ENCODE measurements at places on chromosomes 16 and 17. TPM values are rescaled to one million over a fixed set of nuclear protein-coding genes. Genes with fewer than 3 reads are reported as not detected.

GRCh38 chr16:87707097-87707496 is 58.7 kb downstream of the KLHDC4 start:
- peaks cover 47% of the 10 kb centered on the region for H3K36me3 ChIP-seq
- no peak overlapping the region for H3K4me3 ChIP-seq
- no peak overlapping the region for H3K27ac ChIP-seq
- no peaks in the 10 kb centered on the region for H3K4me1 ChIP-seq
- DNase-seq, result no peak
- H3K27me3 ChIP-seq, result no peaks in the 10 kb centered on the region

- no peak overlapping the region for H3K4me3 ChIP-seq
- no peak for DNase-seq
- H3K27ac ChIP-seq, result no peak overlapping the region
- H3K27me3 ChIP-seq, result peaks cover 39% of the 10 kb centered on the region
- H3K4me1 ChIP-seq, result no peaks in the 10 kb centered on the region
- H3K36me3 ChIP-seq, result peaks cover 9% of the 10 kb centered on the region
Measured at GRCh38 chr17:78623541-78623940, 46.3 kb upstream of the DNAH17 start.

GRCh38 chr17:47877368-47878034 is 18.5 kb upstream of the SP2 start:
- H3K27me3 ChIP-seq, result peaks cover 85% of the 10 kb centered on the region
- H3K27ac ChIP-seq, result no peak overlapping the region
- peaks cover 10% of the 10 kb centered on the region for H3K4me1 ChIP-seq
- no peak overlapping the region for H3K4me3 ChIP-seq
- no peak for DNase-seq
- H3K36me3 ChIP-seq, result peaks cover 4% of the 10 kb centered on the region

DNA sequence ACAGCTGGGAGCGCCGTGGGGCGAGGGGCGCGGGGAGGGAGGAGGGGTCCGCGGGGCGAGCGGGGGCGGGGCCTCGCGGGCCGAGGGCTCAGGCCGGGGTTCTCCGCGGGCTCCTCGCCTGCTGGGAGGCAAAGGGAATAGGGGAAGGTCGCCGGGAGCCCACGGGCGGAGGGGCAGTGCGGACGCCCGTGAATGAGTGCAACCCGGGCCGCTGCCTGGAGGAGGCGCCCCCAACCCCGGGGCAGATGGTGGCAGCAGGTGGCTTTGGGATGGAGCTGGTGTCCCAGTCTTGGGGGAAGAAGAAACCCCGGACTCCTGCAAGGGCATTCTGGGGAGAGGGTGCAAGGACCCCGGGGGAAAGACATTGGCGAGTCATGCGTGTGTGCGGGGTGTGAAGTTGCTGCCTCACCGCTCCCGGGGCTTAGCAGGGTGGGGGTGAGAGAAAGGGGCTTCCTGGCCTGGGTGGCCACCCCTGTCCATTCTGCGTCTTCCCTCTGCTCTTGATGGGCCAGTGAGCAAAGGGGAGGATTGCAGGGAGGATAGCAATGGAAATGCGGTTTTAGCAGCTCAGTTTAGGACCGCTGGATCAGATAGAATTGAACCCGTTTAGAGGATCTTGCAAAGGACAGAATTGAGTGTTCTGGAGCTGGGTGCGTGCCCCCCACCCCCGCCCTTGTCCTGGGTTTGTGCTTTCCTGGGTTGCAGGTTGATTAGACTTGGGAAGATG is 526 bp downstream of the KIAA0513 start:
- peak overlapping the region; percentile 85 for H3K4me3 ChIP-seq
- no peaks in the 10 kb centered on the region for H3K27me3 ChIP-seq
- H3K27ac ChIP-seq, result no peak overlapping the region
- H3K36me3 ChIP-seq, result peaks cover 36% of the 10 kb centered on the region

- no peaks in the 10 kb centered on the region for H3K27me3 ChIP-seq
- no peak overlapping the region for H3K27ac ChIP-seq
- H3K4me1 ChIP-seq, result no peaks in the 10 kb centered on the region
- H3K36me3 ChIP-seq, result no peaks in the 10 kb centered on the region
Measured at GRCh38 chr16:25988084-25988483, 296.3 kb downstream of the HS3ST4 start.

- no peak overlapping the region for H3K27ac ChIP-seq
- peaks cover 81% of the 10 kb centered on the region for H3K27me3 ChIP-seq
- no peak for DNase-seq
- no peaks in the 10 kb centered on the region for H3K36me3 ChIP-seq
- peaks cover 13% of the 10 kb centered on the region for H3K4me1 ChIP-seq
Measured at GRCh38 chr17:4635823-4636375, 5.6 kb downstream of the ALOX15 start.

- H3K4me1 ChIP-seq, result peaks cover 13% of the 10 kb centered on the region
- peaks cover 56% of the 10 kb centered on the region for H3K27me3 ChIP-seq
- no peak for DNase-seq
- no peak overlapping the region for H3K4me3 ChIP-seq
- H3K27ac ChIP-seq, result peak overlapping the region; percentile 1
Measured at GRCh38 chr16:85151079-85151602, 38.9 kb upstream of the CIBAR2 start.

GRCh38 chr17:373613-374230 is 21.1 kb upstream of the RPH3AL start:
- no peak for DNase-seq
- no peak overlapping the region for H3K4me3 ChIP-seq
- H3K36me3 ChIP-seq, result no peaks in the 10 kb centered on the region
- no peak overlapping the region for H3K27ac ChIP-seq
- H3K4me1 ChIP-seq, result no peaks in the 10 kb centered on the region

DNA sequence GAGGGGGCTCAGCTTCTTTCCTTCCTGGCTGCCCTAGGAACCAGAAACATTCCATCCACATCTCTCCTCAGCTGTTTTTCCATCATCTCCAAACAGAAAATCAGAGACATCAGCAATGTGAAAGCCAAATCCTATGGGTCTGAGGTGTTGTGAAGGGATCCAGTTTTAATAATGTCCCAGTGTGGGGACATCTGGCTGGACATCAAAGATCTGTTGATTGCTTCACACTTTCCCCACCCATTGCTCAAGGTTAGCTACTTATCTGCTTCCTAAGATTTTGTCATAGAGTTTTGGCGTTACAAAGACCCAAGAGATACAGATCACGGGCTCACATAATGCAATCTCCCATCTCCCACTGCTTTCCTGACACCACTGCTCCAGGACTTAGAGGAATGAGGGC is 47.8 kb upstream of the AXIN2 start:
- no peak overlapping the region for H3K27ac ChIP-seq
- DNase-seq, result no peak
- H3K36me3 ChIP-seq, result no peaks in the 10 kb centered on the region

DNA sequence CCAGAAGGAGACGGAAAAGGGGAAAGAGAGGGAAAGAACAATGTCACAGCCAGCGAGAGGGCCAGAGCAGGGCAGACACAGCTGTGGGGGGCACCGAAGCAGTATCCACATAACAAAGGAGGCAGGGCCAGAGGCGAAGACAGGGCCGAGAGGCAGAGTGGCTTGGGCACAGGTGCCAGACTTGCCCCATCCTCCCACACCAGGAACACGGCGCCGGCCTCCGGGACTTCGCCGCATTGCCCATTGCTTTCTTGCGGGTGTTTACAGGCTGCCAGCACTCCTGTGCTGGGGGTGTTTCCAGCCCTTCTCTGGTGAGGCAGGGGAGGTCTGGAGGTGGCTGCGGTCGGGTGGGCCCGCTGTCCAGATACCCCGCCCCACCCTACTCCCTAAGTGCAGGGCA is 78.0 kb downstream of the ENGASE start:
- H3K27me3 ChIP-seq, result peaks cover 100% of the 10 kb centered on the region
- DNase-seq, result no peak
- no peaks in the 10 kb centered on the region for H3K36me3 ChIP-seq
- no peak overlapping the region for H3K27ac ChIP-seq
- H3K4me1 ChIP-seq, result no peaks in the 10 kb centered on the region

GRCh38 chr17:50588391-50589049 is 28.0 kb downstream of the CACNA1G start:
- no peak overlapping the region for H3K27ac ChIP-seq
- peaks cover 4% of the 10 kb centered on the region for H3K36me3 ChIP-seq
- peaks cover 91% of the 10 kb centered on the region for H3K27me3 ChIP-seq
- H3K4me3 ChIP-seq, result no peak overlapping the region
- no peak for DNase-seq

DNA sequence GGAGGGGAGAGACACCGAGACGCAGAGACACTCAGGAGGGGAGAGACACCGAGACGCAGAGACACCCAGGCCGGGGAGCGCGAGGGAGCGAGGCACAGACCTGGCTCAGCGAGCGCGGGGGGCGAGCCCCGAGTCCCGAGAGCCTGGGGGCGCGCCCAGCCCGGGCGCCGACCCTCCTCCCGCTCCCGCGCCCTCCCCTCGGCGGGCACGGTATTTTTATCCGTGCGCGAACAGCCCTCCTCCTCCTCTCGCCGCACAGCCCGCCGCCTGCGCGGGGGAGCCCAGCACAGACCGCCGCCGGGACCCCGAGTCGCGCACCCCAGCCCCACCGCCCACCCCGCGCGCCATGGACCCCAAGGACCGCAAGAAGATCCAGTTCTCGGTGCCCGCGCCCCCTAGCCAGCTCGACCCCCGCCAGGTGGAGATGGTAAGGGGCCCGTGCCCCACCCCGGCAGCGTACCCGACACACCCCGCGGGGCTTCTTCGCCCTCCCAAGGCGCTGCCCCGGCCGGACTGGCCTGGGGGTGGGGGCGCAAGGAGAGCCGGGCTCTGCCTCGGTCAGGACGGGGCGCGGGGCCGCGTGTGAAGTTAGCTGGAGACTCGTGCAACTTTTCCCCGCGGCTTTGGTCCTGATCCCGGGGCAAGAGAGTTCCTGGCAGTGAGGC is 427 bp downstream of the PPP1R1B start:
- peaks cover 83% of the 10 kb centered on the region for H3K27me3 ChIP-seq
- no peak overlapping the region for H3K27ac ChIP-seq
- no peak for DNase-seq
- H3K4me1 ChIP-seq, result peaks cover 41% of the 10 kb centered on the region
- H3K36me3 ChIP-seq, result peaks cover 28% of the 10 kb centered on the region
- peak overlapping the region; percentile 51 for H3K4me3 ChIP-seq

- H3K4me1 ChIP-seq, result no peaks in the 10 kb centered on the region
- no peaks in the 10 kb centered on the region for H3K27me3 ChIP-seq
- no peaks in the 10 kb centered on the region for H3K36me3 ChIP-seq
- H3K4me3 ChIP-seq, result no peak overlapping the region
- H3K27ac ChIP-seq, result no peak overlapping the region
- DNase-seq, result no peak
Measured at GRCh38 chr17:58999500-58999899, 107.2 kb downstream of the TRIM37 start.

DNA sequence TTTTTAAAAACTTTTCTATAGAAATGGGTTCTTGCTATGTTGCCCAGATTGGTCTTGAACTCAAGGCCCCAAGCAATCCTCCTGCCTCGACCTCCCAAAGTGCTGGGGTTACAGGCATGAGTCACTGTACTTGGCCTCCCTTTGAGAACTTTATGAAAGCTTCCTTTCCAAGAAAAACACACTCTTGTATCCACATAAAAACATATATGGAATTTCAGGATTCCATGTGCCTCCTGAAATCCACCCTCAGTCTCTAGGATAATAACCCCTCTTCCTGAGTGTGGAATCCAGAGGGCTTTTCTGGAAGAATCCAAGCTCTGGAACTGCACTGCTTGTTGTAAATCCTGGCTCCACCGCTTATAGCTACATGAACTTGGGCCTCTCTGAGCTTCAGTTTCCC is 53.2 kb upstream of the MRTFB start:
- H3K4me1 ChIP-seq, result peaks cover 27% of the 10 kb centered on the region
- no peak overlapping the region for H3K27ac ChIP-seq
- no peaks in the 10 kb centered on the region for H3K36me3 ChIP-seq
- DNase-seq, result no peak

DNA sequence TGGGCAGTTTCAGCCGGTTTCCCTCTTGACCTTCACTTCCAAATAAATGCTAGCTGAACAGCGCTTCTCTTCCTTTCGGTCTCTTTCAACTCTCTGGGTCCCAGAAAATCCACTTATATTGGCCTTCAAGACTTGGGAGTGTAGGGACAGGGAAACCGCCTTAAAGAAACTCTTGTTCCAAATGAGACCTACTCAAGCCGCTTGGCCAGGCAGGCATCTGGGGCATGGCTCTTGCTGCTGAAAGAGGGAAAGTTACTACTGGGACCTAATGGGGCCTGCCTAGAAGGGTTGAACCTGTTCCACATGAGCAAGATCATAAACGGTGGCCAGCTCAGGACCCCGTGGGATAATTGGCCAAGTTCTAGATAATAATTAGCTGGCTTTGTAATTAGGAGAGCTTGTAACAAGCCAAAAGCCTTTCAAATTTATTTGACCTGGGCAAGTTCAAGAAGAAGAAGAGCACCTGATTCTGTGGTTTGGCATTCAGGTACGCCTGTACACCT is 13.2 kb downstream of the CDH1 start:
- no peak overlapping the region for H3K4me3 ChIP-seq
- H3K27ac ChIP-seq, result no peak overlapping the region
- no peak for DNase-seq
- peaks cover 80% of the 10 kb centered on the region for H3K4me1 ChIP-seq
- no peaks in the 10 kb centered on the region for H3K27me3 ChIP-seq
- peaks cover 60% of the 10 kb centered on the region for H3K36me3 ChIP-seq

- H3K4me1 ChIP-seq, result peaks cover 49% of the 10 kb centered on the region
- no peak overlapping the region for H3K4me3 ChIP-seq
- H3K27me3 ChIP-seq, result no peaks in the 10 kb centered on the region
- H3K36me3 ChIP-seq, result peaks cover 23% of the 10 kb centered on the region
Measured at GRCh38 chr17:81333616-81334368, 38.7 kb upstream of the SLC38A10 start.

- no peaks in the 10 kb centered on the region for H3K4me1 ChIP-seq
- H3K27ac ChIP-seq, result no peak overlapping the region
- no peak overlapping the region for H3K4me3 ChIP-seq
Measured at GRCh38 chr17:49549311-49549605, 26.4 kb upstream of the NXPH3 start.

DNA sequence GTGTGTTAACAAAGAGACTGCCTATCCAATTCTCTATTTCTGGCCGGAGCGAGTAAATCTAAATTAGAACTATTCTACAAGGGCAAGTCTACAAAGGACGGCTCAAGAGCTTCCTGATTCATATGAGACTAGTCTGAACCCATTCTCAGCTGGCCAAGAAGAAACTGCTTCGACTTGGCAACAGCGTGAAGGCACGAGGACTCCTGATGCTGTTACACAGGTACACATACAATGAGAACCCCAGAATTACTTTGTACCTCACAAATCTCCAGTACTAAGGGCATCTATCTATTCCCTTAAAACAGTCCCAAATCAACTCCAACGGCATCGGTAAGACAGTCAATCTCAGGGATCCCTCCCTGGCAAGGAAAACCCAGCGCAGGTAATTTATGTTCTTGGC is 1.5 kb downstream of the CRK start:
- peaks cover 48% of the 10 kb centered on the region for H3K36me3 ChIP-seq
- peak overlapping the region; percentile 42 for H3K27ac ChIP-seq
- H3K4me1 ChIP-seq, result peaks cover 2% of the 10 kb centered on the region
- no peaks in the 10 kb centered on the region for H3K27me3 ChIP-seq
- peak overlapping the region; percentile 78 for H3K4me3 ChIP-seq

CCNF gene
- total RNA-seq, result 54.5 TPM

TNP2 gene
- total RNA-seq, result not detected

SEPTIN12 gene
- not detected for total RNA-seq

TRIM16 gene
- 56.1 TPM for total RNA-seq

SLC13A2 gene
- not detected for total RNA-seq

TP53 gene
- total RNA-seq, result 119 TPM

SULT1A3 gene
- total RNA-seq, result 46.4 TPM
